Calu3 (cell line): ENCODE measurements at places on chromosomes 7 and 10.

DNA sequence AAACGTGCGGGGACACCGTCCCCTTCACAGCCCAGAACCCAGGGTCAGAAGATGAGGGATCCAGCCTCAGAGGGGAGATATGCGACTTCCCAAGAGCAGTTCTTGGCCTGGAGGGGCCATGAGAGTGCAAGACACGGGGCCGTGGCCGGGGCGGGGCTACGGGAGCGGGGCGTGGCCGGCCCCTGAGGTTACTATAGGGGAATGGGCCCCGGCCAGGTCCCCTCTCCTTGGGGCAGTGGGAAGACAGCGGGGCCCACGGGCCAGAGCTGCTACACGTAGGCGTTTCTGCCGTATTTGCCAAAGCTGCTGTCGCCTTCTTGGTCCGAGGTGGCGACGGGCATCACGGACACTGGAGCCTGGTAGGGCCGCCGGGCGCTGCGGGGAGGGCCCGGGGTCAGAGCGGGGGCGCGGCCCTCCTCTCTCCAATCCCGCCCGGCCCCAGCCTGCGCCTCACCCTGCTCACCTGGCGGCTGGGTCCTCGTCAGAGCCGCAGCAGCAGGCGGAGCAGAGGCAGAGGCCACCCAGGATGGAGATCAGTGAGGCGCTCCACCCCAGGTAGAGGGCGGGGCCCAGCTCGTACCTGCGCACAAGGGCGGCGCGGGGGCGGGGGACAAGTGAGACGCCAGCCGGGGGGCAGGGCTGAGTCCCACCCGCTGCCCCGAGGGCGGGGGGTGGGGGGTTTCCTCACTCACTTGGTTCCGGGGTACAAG is 5.3 kb downstream of the CLDN15 start:
- peak; percentile 73 for DNase-seq

- no peak for DNase-seq
Measured at GRCh38 chr7:44225566-44226395, 25.0 kb downstream of the YKT6 start.

DNA sequence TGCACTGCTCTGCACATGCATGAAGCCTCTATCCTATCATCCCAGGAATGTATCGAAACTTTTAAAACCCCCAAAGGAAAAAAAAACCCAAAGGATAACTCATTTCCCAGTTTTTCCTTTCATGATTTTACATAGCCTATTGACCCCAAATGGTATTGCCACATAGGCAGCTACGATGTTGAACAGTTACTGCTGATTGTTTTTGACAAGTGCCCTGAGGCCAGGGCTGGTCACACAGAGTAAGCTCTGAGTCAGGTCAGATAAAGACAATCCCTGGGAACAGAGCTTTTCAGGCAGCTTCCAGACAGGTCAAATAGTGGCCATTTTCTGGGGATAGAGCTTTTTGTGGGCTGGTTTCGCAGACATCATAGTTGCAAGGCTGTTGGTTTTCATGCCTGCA is 52.1 kb downstream of the MYL10 start:
- DNase-seq: no peak

DNA sequence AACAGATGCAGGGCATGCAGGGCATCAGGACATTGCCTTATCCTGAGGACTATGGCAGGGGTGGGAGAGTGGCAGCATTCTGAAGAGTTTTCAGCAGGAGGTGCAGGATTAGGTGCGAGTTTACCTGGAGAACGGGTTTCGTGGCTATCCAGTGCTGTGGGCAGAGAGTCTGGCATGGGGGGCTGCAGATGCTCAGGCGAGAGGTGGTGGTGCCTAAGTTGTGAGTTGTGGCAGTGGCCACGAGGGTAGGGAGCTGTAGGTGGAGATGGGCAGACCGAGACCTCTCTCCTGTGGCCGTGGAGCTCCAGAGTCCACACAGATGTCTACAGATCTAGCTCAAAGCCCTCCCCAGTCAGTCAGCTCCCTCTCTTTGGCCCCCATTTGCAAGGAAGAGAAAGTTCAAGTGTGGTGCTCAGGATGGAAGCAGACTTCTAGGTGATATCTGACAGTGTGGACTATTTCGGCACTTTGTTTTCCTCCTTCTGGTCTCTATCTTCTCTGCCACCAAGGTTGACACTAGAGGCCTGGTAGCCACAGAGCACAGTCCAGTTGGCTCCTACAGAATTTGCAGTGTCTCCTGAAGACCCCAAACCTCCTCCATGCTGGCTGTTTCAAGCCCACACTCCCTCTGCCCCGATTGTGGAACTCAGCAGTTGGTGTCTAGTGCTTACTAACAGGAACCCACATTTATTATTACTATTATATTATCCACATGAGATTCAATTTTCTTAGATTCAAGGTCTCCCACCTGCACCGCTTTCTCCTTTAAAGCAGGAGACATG is 955.7 kb upstream of the ZNF722 start:
- DNase-seq: no peak

GRCh38 chr7:46146454-46147255 is 225.6 kb upstream of the IGFBP3 start:
- DNase-seq: no peak

- DNase-seq: no peak
Measured at GRCh38 chr7:68573271-68574005, 1024.8 kb upstream of the AUTS2 start.

DNA sequence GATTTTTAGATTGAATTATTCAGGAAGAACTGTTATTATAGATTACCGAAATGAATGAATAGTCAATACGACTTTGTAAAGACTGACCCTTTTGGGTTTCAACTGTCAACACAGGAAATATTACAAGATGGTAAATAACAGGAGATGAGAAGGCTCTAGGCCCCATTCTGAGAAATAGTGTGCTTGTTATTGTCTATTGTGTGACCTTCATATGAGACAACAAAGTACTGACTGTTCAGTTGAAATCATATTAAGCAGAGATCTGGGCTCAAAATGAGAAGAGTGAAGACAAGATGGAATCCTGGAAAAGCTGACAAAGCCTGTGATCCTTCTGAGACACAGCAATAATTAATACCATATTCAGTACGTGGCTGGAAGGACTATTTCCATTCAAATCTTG is 503.8 kb downstream of the INHBA start:
- no peak for DNase-seq

GRCh38 chr10:94402843-94403379 is 570 bp downstream of the TBC1D12 start:
- DNase-seq: peak; percentile 44
